ENCODE measurements at places on chromosomes 11 and 22.

DNA sequence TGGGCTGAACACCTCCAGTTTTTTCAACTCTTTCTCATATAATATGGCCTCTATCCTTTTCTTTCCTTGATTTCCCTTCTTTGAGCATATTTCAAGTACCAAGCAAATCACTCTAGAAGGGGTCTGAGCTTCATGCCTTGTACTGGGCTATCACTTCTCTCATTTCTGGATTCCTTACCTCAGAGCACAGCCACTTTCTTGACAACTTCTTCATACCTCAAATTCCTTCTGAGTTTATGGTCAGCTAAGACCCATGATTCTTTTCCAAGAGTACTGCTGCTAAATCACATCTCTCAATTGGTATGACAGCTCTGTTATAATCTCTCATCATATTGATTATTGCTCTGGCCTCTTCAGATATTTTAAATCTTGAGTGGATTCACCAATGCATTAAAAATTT is 224.8 kb upstream of the ZBED5 start:
- no peak for DNase-seq

GRCh38 chr11:36024716-36025115 is 80.9 kb downstream of the LDLRAD3 start:
- no peak for DNase-seq

DNA sequence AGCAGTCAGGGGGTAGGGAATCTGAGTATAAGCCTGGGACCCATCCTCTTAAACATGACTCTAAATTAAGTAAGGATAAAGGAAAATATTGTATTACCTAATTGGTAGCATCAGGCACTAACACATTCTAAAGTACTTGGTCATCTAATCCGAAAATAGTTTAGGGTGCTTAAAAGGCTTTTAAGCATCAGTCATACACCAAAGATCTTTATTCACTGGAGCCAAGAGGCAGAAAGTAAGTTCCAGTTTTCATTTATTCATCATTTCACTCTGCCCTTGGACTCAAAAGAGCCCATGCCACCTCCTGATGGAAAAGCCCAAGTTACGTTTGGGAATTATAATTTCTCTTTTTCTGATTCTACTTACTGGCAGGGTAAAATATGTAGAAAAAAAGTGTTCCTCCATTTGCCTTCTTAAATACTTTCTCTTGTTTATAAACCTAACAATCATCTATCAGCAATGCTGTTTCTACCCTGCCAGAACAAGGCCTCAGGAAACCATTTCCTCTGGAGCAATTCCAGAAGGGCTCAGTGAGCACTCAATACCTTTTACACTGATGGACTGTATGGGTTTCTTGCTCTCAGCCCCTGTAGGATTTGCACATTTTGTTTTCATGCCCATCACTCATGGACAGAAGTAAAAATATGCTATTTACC is 120.1 kb upstream of the SLC5A12 start:
- peak; percentile 57 for DNase-seq

GRCh38 chr22:44890416-44891292 is 119.2 kb downstream of the PHF21B start:
- DNase-seq: no peak

GRCh38 chr11:43515090-43515489 is 156.4 kb downstream of the TTC17 start:
- no peak for DNase-seq

- peak; percentile 66 for DNase-seq
Observed at GRCh38 chr22:43142880-43143562, at the start of gene MCAT. Gene MCAT, minus strand, starts transcription at chr22:43143398. Its CDS starts 50 bp downstream, at chr22:43143348.

GRCh38 chr11:38796281-38796680 is 2198.2 kb upstream of the RAG2 start:
- DNase-seq: no peak

- DNase-seq: no peak
Observed at GRCh38 chr22:44211946-44212930, 31.5 kb downstream of the PARVG start.

GRCh38 chr11:1453611-1454034 is 33.0 kb downstream of the MOB2 start:
- DNase-seq: no peak

- DNase-seq: peak; percentile 99
Observed at GRCh38 chr22:28711820-28712777, 29.5 kb downstream of the CHEK2 start.

- DNase-seq: peak; percentile 30
Observed at GRCh38 chr22:20131859-20132685, 468 bp downstream of the ZDHHC8 start.

- DNase-seq: no peak
Observed at GRCh38 chr11:121453589-121454299, 977 bp upstream of the SORL1-AS1 start.

DNA sequence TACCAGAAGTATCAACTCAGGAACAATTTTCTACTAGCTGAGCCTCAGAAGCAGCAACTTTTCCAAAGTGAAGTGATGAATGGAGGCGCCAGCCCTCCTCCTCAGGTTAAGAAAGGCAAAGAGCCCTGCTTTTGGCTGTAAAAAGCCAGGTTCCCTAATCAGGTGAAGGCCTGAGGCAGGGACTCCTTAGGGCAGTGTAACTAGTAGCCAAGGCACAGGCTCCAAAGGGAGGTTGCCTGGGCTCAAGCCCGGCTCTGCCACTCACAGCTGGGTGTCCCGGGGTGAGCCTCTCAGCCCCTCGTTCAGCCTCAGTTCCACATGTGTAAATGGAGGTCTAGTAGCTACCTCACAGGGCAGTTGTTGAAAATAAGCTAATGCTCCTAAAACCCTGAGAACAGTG is 19.5 kb downstream of the TSKU start:
- no peak for DNase-seq

- peak; percentile 58 for DNase-seq
Observed at GRCh38 chr11:123187665-123188507, 7.2 kb downstream of the CLMP start.

GRCh38 chr11:28464252-28464867 is 356.2 kb downstream of the METTL15 start:
- DNase-seq: peak; percentile 96

Measured in fibroblast of villous mesenchyme (primary cell).